ENCODE measurements at places on chromosomes 4 and X.

GRCh38 chr4:58113126-58113525 is 1002.9 kb upstream of the IGFBP7 start:
- DNase-seq = peak; percentile 15

DNA sequence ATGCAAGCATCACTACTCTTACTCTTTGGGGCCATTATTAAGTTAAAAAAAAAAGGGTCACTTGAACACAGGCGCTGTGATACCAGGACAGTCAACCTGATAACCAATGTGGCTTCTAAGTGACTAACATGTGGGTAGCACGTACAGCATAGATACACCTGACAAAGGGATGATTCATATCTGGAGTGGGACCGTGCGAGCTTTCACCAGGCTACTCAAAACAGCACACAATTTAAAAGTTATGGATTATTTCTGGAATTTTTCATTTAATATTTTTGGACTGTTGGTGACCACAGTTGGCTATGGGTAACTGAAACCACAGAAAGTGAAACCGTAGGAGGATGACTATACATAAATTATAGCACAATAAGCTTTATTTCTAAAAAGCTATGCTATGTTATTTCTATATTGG is 113.8 kb upstream of the STIM2 start:
- no peak for DNase-seq

GRCh38 chrX:15350329-15350996 is 15.1 kb upstream of the PIGA start:
- no peak for DNase-seq

- peak; percentile 0 for DNase-seq
These were observed 14.9 kb upstream of the MORC4 start for GRCh38 chrX:107014936-107015335.

GRCh38 chr4:76538296-76538695 is 103.3 kb downstream of the SHROOM3 start:
- no peak for DNase-seq

GRCh38 chrX:6768881-6769280 is 234.0 kb upstream of the VCX3A start:
- DNase-seq = no peak

GRCh38 chr4:4225915-4226605 is 669 bp downstream of the OTOP1 start:
- no peak for DNase-seq

DNA sequence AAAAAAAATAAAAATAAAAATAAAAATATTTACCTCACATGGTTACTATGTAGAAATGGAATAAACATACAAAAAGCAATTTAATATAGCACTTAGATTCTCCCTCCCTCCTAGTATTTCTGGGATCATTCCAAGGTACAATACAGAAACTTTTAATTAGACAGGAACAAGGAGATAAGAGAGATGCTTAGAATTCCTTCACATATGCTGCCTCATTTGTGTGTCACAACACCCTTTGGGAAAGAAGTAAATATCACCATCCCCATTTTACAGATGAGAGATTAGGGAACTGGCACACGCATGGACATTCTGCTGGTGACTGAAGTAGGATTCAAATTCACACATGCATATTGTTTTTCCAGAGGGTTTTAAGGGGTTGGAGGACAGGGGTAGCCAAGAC is 164.2 kb downstream of the APBB2 start:
- DNase-seq = no peak

DNA sequence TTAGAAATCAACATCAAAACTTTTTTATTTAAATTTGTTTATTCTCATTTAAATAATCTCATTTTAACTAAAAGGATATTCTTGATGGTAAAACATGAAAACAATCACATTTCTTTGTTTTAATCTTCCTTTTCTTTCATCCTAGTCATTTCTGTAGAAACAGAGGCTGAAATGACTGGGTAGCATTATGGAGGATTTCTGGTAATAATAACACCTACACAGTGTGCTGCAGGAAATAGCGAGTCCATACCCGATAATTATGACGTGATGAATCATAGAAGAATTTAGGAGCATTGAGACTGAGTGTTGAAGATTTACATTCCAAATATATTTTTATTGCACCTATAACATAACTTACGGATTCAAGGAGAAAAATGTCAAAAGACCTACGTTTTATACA is 31.4 kb upstream of the BBS12 start:
- DNase-seq = no peak

GRCh38 chrX:120468071-120468470 is 1.0 kb downstream of the LAMP2 start:
- no peak for DNase-seq

GRCh38 chr4:24816797-24817196 is 21.4 kb downstream of the SOD3 start:
- peak; percentile 89 for DNase-seq

DNA sequence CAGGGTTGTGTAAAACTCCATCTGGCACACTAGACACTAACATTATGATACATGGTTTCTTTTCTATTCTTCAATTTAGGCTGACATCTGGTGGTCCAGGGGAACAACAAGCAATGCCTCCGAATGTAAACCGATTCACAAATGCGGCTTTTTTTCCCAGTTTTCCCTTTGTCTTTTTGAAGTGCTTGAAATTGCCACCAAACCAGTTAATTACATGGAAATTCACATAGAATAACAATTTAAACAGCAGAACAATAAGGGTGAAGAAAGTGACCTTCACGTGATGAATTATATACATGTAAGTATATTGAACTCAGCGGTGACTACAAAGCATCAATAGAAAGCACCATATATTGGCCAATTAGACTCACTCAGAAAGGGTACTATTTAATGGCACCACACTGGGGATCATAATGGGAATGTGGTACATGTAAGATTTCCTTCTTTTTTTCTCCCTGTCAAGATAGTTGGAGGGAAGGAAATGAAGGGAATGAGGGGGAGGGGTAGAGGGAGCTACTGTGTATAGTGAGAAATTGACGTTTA is 103.9 kb downstream of the MMRN1 start:
- peak; percentile 76 for DNase-seq

- DNase-seq = no peak
These were observed 1414.0 kb upstream of the AGA start for GRCh38 chr4:178856139-178856800.

- DNase-seq = peak; percentile 16
These were observed 101.5 kb downstream of the MGST2 start for GRCh38 chr4:139767168-139767567.

DNA sequence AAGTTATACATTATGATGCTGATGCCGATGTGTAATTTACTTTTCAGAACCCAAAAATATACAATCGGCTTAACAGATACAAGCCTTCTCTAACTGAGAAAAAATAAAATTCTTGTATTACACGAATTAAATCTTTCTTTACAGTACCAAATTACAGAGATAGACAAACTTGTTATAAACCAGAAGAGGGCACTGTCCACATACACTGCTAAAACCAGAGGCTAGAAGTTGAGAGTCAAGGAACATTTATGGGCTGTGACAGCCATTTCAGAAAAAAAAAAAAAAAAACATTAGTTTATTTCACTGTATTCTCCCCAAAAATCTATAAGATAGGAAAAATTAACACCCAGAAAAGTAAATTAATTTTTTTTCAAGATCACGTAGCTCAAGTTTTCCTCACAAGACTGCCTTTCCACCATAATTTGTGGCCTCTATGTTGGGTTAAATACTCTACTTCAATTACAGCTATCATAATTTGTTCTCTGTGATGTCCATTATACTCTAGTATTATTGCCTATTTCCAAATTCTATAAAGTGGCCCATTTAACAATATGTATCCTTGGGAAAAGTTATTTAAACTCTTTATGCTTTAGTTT is 12.0 kb downstream of the EREG start:
- peak; percentile 45 for DNase-seq

GRCh38 chr4:150411520-150411919 is 170.4 kb upstream of the MAB21L2 start:
- peak; percentile 23 for DNase-seq

DNA sequence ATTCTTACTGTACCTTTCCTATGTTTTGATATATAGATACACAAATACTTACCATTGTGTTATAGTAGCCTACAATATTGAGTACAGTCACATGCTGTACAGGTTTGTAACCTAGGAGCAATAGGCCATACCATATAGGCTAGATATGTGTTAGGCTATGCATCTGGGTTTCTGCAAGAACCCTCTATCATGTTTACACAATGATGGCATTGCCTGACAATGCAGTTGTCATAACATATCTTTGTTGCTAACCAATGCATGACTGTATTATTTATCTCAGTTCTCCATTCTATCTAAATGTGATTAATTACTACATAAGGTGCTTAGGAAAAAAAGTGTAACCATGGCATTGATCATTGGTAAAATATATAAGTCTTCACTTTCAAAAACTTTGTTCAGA is 10.0 kb upstream of the SPCS3 start:
- DNase-seq = no peak

DNA sequence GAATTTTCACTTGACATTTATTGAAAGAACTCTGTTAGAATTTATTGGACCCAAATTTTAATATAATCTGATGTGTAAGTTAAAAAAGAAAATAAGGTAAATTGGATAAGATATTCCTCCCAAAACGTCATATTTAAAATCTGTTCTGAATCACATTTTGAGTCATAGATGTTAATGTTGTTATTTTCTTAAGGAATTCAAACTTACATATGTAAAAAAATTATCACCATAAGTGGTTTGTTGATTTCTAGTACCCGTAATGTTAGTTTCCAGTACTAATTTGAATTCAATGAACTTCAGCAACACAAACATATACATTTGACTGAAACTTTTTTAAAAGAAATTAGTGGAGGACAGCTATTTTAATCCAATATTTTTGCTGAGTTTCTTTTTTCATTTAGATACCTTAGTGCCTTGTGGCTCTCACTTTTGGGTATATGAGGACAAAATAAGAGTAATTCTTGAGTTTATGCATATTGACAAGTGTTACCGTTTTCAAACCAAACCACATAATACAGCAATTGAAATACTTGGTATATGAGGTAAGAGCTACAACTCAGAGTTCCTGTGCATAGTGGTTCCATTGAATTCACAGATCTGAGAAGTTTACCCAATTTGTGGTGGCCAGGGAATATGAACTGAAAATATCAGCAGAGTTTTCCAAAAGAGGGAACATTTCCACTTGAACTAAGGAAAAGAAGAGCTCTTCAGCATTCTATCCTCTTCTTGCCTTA is 71.8 kb downstream of the C4orf46 start:
- DNase-seq = no peak

DNA sequence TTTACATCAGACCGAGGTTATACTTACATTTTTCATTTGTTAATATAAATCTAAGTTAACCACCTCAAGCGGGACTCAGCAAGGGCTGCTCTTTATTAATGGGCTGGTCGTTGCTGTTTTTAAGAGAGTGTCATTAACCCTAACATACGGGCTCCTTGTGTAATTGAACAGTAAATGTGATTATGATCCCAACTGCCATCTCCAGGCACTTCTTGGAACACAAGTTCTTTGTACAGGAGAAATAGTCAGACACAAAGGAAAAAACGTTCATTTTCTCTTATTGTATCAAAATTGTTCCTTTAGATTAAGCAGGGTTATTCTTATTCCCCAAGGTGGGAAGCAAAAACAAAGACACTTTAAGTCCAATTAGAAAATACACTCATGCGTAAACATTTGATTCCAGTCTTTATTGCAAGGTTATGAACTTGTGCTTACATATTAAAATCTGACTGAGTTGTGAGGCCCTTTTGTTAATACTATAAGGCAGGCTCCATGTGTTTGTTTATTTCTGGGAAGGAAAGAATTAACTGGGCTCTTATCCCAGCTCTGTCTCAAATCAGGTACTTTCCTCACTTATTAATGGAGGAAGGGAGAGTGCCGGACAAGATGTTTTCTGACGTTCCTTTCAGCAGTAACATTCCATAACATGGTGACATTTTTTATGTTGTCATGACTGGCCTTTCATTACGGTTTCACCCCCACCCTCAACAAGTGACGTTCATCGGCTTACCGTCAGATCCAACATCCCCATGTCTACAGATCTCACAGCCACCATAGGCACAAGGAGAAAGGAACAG is 95.9 kb downstream of the RASL11B start:
- peak; percentile 88 for DNase-seq

DNA sequence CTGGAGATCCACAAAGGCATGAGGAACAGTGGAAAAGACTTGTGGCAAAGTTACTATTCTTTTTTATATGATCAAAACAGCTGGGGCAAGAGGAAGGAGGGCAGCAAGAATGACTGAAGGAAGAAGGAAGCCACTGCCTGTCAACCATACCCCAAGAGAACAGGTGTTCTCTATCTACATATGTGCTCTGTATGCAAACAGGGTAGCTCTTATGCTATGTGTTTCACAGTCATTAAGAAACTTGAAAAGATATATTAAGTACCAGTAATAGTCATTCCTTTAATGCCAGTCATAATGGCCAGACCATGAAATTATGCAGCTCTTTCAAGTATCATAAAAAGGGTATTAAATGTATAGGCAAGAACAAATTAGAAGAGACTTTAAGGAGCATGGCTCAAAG is 363.9 kb downstream of the KLHL13 start:
- DNase-seq = no peak

DNA sequence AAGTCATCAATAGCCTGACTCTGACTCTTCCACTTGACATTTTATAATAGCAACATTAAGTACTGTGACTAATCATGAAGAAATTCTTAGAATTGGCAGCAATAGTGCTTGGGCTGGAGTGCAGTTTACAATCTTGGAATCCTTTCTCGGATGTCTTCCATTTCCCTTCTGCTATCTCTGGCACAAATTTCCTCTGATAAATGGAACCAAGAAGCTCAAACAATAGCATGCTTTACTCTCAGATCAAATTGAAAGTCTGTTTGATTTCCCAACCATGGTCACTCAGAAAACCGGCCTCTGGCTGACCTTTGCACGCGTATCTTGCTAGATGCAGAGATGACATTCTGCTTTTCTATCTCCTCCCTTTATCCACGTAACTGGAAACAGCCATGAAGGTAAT is 99.0 kb upstream of the SPANXC start:
- peak; percentile 1 for DNase-seq

GRCh38 chr4:1049591-1049905 is 38.1 kb downstream of the FGFRL1 start:
- DNase-seq = no peak

DNA sequence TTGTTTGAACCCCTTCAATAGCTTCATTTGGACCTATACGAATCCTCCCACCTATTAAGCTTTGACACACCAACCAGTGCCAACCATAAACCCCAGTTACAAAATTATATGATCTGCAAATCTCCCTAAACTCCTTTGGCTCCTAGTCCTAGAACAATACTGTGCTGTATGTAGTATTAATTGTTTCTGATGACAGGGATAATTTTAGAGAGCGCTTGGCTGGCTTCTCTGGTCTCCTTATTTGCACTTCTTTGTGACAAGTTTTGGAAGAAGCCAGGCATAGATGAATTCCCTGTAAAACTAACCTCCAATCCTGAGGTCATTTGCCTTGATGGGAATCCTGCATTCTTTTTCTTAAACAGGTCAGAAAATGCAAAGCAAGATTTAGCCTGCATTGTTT is 433.0 kb downstream of the PPARGC1A start:
- no peak for DNase-seq

DNA sequence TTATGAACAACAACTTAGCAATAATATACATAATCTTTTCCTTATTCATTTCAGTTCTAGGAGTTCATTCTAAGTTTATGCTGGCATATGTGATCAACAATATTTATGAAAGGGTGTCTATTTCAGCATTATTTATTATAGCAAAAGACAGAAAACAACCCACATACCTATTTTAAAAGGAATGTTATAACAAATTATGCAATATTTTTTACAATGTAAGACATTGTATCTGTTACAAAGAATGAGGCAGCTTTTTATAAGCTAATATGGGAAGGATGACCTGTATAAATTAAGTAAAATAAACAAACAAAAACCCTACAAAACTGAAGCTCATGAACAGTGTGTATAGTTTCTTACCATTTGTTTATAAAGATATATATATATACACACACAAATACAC is 42.7 kb downstream of the AGTR2 start:
- no peak for DNase-seq

Data from eye (tissue), 1 donor.